GM23248 (cell line): ENCODE measurements at places on chromosomes 1 and 21. TPM values are rescaled to one million over a fixed set of nuclear protein-coding genes. Genes with fewer than 3 reads are reported as not detected.

Gene CSDE1
- total RNA-seq, result 621 and 808 TPM in 2 replicates

Gene FDPS
- 96.3 and 103 TPM in 2 replicates for total RNA-seq

Gene KCNJ9
- total RNA-seq, result 0.13 TPM in 1 of 2 replicates, not detected in the other

- no peak overlapping the region for H3K4me3 ChIP-seq
- H3K36me3 ChIP-seq, result no peaks in the 10 kb centered on the region
- no peak for DNase-seq
- H3K4me1 ChIP-seq, result peaks cover 13% of the 10 kb centered on the region
These were observed 2.9 kb downstream of the MRPL55 start for GRCh38 chr1:228105996-228106799.

- no peak overlapping the region for H3K27ac ChIP-seq
- DNase-seq, result peak; percentile 33
- H3K4me3 ChIP-seq, result no peak overlapping the region
These were observed 170.8 kb downstream of the NFIA start for GRCh38 chr1:61253059-61253735.

- peak; percentile 20 for DNase-seq
- no peaks in the 10 kb centered on the region for H3K36me3 ChIP-seq
- H3K4me1 ChIP-seq, result no peaks in the 10 kb centered on the region
- no peaks in the 10 kb centered on the region for H3K27me3 ChIP-seq
These were observed 77.6 kb downstream of the SPATA46 start for GRCh38 chr1:162299018-162299417.

GRCh38 chr1:1039145-1039910 lies 19.4 kb downstream of the AGRN start:
- DNase-seq, result no peak
- no peaks in the 10 kb centered on the region for H3K4me1 ChIP-seq
- H3K36me3 ChIP-seq, result no peaks in the 10 kb centered on the region
- H3K27ac ChIP-seq, result no peak overlapping the region
- H3K4me3 ChIP-seq, result no peak overlapping the region

DNA sequence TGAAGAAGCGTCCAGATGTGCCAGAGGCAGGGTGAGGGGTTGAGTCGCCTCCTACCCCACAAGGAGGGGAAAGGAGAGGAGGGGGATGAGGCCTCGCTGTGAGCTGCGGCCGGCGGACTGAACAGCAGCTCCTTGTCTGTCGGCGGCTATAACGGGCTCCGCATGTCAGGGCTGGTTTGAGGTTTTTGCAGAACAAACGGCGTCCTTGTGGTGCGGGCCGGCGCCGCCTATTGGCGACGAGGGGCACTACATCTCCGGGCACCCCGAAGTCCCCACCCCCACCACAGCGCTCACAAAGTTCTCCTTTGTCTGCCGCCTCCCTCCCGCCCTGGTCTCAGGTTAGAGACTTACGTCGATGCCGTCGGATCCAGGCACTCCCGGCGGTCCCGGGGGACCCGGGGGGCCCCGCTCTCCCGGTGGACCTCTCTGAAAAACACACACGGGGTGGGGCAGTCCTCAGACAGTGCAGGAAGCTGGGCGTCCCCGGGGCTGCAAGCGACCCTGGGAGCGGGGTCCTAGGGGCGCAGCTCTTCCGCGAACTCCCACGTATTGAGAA lies 1.8 kb downstream of the COL9A2 start:
- peak; percentile 88 for DNase-seq
- no peaks in the 10 kb centered on the region for H3K36me3 ChIP-seq
- peaks cover 8% of the 10 kb centered on the region for H3K27me3 ChIP-seq
- peaks cover 8% of the 10 kb centered on the region for H3K4me1 ChIP-seq

DNA sequence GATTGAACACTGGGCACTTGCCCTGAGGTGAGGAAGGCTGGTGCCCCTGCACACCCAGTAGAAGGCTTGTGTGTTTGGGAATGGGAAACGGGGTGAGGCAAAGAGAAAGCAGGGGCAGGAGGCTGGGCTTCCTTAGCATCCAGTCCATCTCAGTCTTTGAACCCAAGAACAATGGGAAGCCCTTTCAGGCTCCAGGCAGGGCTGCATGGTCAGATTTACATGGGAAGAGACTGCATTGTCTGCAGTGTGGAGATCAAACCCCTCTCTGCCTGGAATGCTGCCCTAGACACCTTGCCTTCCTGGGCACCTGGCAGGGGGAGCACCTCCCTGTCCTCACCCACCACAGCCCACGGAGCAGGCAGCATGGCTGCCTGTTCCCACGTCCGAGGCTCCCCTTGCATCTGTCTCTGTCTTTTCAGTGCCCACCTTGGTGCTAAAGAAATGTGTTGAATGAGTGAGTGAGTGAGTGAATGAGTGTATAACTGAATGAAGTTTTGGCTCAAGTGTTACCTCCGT lies 268.5 kb downstream of the GRIK3 start:
- H3K4me1 ChIP-seq, result no peaks in the 10 kb centered on the region
- H3K27me3 ChIP-seq, result no peaks in the 10 kb centered on the region
- no peak overlapping the region for H3K4me3 ChIP-seq
- no peak overlapping the region for H3K27ac ChIP-seq
- no peak for DNase-seq

DNA sequence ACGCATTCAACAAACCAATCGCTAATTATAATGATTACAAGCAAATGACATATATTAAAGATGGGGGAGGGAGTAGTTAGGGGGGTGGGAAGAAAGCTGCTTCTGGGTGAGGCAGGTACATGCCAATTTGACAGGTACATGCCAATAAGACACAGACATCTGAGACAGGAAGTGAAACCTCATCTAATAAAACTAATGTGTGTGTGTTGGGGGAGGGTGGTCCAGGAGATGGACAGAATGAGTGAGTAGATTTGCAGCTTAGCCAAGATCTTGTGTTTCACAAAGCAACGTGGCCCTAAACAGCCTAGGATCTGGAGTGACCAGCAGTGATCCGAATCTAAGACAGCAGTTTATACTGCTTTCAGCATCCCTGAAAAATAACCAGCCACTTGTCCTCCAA lies 10.8 kb downstream of the CFAP45 start:
- peak overlapping the region; percentile 29; the same call in 1 of the 2 replicates for H3K27ac ChIP-seq
- H3K36me3 ChIP-seq, result no peaks in the 10 kb centered on the region
- no peaks in the 10 kb centered on the region for H3K27me3 ChIP-seq
- DNase-seq, result no peak
- peaks cover 21% of the 10 kb centered on the region for H3K4me1 ChIP-seq

GRCh38 chr1:114116086-114116485 lies 37.6 kb downstream of the SYT6 start:
- peaks cover 4% of the 10 kb centered on the region; the same call in 1 of the 2 replicates for H3K27me3 ChIP-seq
- H3K4me1 ChIP-seq, result no peaks in the 10 kb centered on the region
- DNase-seq, result no peak
- no peak overlapping the region for H3K4me3 ChIP-seq
- H3K36me3 ChIP-seq, result no peaks in the 10 kb centered on the region

- no peaks in the 10 kb centered on the region for H3K27me3 ChIP-seq
- no peaks in the 10 kb centered on the region for H3K4me1 ChIP-seq
- no peak overlapping the region for H3K27ac ChIP-seq
- H3K4me3 ChIP-seq, result no peak overlapping the region
These were observed 200.1 kb upstream of the C1orf105 start for GRCh38 chr1:172220376-172220775.

GRCh38 chr1:145750426-145750825 lies 31.1 kb downstream of the CD160 start:
- H3K4me3 ChIP-seq, result no peak overlapping the region
- peaks cover 35% of the 10 kb centered on the region for H3K36me3 ChIP-seq
- peaks cover 32% of the 10 kb centered on the region for H3K4me1 ChIP-seq
- H3K27me3 ChIP-seq, result no peaks in the 10 kb centered on the region

GRCh38 chr1:104132382-104132973 lies 382.8 kb downstream of the AMY1C start:
- H3K27me3 ChIP-seq, result no peaks in the 10 kb centered on the region
- peak; percentile 24 for DNase-seq
- H3K36me3 ChIP-seq, result no peaks in the 10 kb centered on the region
- no peaks in the 10 kb centered on the region for H3K4me1 ChIP-seq
- no peak overlapping the region for H3K4me3 ChIP-seq

DNA sequence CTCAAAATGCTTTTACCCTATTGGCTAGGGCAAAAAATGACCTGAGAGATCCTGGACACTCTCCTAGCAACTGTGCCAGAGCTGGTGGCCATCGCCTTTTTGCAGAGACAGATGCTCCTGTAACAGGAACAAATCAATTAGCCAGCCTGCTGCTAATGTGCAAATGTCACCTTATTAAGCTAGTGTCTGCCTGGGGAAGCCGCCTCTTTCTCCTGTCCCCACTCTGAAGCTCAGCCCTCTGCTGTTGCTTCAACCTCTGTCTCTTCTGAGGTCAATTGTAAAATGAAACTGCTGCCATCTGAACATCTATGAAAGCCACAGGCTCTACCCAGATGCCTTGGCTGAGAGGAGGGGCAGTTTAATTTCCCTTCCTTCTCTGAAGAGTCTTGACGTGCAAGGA lies 85.5 kb upstream of the CACNA1E start:
- no peaks in the 10 kb centered on the region for H3K36me3 ChIP-seq
- no peak for DNase-seq
- H3K27ac ChIP-seq, result no peak overlapping the region
- no peak overlapping the region for H3K4me3 ChIP-seq
- 0 out of 2 replicates have a peak, but pooled peaks cover 9% of the 10 kb centered on the region for H3K27me3 ChIP-seq

DNA sequence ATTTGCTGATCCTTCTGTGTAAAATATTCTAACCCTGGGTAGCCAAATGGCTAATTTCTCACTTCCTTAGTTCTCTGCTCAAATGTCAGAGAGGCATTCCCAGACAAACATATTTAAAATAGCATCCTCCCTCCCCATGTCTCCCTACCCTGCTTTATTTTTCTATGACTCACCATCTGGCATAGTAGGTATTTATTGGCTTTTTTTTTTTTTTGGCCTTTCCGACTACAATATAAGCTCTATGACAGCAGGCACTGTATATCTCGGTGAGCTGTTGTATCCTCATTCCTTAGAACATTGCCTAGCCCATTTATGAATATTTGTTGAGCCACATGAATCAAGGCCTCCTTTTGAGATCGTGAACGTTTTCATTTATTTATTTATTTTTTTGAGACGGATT lies 1.5 kb upstream of the NEK7 start:
- H3K27me3 ChIP-seq, result no peaks in the 10 kb centered on the region
- no peaks in the 10 kb centered on the region for H3K36me3 ChIP-seq
- H3K4me1 ChIP-seq, result peaks cover 39% of the 10 kb centered on the region
